ENCODE measurements at places on chromosomes 11 and 22.

DNA sequence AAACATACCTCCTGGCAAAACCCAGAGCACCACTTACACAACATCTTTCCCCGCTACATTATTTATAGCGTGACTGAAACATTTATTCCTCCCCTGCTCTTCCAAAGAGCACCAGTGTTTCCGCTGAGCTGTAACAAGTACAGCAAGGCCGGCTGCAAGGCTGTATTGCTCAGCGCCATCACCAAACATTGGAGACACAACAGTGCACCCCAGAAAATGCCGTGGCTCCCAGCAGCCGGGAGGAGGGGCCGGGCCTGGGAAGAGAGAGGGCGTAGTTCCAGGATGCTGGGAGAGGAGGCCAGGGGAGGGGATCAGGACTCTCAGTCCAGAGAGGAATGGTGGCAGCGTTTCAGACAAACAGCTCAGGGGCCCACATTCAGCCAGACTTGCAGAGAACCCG is 133.2 kb downstream of the DSCAML1 start:
- no peak for DNase-seq

- no peak for DNase-seq
Measured at GRCh38 chr11:19347911-19348310, 107.2 kb upstream of the E2F8 start.

- no peak for DNase-seq
Measured at GRCh38 chr11:13376838-13377237, 86.2 kb downstream of the BTBD10 start.

DNA sequence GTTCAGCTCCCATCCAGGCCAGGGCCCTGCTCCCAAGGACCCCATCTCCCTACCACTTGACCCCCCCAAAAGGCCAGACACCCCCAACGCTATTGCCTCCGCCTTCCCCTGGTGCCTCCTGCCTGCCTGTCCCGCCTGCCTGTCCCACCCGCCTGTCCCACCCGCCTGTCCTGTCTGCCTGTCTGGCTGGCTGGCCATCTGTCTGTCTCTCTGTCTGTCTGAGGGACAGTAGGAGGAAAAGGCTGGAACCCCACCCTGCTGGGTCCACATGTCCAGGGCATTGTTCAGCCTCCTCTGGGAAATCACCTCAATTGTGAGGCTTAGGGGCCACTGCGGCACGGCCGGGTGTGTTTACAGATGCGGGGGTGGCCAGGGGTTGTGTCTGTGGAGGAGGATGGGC is 25.3 kb upstream of the CBX7 start:
- DNase-seq = no peak

DNA sequence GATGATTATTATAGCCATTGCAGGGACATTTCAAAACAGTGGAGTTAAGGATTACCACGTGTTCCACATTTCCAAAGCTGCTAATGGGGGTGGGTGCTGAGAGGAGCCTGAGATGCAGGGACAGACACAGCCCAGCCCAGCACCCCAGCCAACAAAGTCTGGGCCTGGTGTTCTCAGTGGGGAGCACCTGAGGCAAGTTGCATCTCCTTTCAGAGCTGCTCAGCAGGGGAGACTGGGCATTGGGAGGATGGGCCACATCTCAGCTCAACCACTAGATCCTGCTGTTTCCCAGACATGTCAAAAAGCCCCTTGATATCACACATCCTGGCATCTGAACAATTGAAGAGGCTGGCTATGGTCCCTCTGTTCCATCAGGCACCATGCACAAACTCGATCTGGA is 458.0 kb upstream of the KIRREL3 start:
- no peak for DNase-seq

DNA sequence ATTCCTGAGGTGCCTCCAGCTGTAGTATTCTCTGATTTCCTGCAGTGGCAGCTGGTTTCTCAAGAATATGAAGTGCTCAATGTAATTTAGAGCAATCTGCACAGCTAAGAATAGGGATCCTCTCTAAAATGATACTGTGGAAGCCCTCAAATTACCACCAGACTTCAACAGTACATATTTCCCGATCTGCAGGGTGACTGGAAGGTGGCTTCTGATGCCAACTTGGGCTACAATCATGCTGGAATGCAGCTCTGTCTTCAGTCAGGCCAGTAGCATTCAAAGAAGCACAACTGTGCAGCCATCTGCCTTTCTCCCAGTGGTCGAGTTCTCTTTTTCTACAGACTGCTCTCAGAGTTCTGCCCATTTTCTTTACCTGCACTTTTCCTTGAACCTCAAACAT is 55.5 kb upstream of the CD5 start:
- no peak for DNase-seq

GRCh38 chr11:35617687-35618496 is at the start of gene FJX1:
Gene FJX1, plus strand, starts transcription at chr11:35618460. Its CDS starts 177 bp downstream, at chr11:35618637.
- DNase-seq = no peak

GRCh38 chr11:92909214-92909613 is 60.2 kb upstream of the MTNR1B start:
- DNase-seq = no peak

DNA sequence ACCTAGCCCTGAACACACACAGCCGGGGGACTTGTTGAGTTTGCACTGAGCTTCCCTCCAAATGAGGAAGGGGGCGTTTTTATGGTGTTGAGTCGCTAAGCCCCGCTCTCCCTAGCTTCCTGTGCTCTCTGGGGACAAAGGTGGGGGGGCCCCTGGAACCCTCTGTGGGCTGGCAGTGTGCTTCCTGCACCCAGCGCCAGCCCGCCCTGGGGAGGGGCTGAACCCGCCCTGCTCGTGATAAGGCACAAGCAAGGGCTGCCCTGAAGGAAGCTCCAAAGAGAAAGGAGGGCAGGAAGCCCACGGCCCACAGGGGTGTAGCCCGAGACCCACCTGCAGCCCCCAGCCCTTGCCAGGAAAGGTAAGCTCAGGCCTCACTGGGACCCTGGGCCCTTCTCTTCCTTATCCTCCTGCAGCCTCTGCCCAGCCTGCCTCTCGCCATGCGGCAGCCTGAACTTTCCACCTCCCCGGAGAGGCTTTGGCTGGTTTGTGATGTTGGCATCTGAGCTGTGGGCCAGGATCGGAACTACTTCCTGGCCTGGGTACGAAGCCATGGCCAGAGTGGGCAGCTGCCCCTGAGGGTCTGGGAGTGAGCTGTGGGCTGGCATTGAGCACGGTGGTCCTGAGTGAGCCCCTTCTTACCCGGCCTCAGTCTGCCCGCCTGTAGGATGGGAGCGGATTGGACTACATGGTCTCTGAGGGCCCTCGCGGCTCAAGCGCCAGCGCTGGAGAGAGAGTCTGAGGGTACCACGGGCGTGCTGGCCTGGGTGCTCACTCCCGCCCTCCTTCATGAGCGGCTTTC is at the start of gene FERMT3:
FERMT3 (plus strand) TSS at position 265 of the 799 bp plus-strand sequence. CDS start 644 bp downstream, outside the sequence.
- DNase-seq = no peak

DNA sequence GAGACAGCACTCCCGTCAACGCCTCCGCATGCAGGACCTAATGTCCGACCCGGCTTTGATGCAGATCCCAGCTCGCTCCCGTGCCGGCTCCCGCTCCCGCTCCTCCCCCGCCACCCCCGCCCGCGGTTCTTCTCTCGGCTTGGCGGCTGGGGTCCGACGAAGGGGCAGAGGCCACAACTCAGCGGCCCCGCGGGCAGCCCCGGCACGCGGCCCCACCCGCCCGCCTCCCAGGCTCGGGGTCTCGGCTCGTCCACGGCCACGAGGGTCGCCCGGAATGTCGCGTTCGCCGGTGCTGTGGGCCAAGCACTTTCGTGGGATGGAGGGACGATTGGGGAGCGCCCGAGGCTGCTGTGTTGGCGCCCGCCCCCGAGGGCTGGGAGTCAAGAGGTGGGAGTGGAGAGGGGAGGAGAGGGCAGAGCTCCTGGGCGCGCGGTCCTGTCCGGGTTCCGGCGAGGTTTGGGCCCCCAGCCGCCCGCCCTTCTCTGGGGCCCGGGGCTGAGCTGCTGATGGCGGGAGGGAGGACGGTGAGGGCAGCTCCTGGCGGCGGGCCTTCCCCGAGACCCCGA is 5.3 kb upstream of the TBX1 start:
- no peak for DNase-seq

GRCh38 chr11:128398517-128399250 is 188.7 kb downstream of the ETS1 start:
- DNase-seq = no peak

GRCh38 chr11:113316256-113316655 is 1.9 kb downstream of the TTC12 start:
- no peak for DNase-seq

DNA sequence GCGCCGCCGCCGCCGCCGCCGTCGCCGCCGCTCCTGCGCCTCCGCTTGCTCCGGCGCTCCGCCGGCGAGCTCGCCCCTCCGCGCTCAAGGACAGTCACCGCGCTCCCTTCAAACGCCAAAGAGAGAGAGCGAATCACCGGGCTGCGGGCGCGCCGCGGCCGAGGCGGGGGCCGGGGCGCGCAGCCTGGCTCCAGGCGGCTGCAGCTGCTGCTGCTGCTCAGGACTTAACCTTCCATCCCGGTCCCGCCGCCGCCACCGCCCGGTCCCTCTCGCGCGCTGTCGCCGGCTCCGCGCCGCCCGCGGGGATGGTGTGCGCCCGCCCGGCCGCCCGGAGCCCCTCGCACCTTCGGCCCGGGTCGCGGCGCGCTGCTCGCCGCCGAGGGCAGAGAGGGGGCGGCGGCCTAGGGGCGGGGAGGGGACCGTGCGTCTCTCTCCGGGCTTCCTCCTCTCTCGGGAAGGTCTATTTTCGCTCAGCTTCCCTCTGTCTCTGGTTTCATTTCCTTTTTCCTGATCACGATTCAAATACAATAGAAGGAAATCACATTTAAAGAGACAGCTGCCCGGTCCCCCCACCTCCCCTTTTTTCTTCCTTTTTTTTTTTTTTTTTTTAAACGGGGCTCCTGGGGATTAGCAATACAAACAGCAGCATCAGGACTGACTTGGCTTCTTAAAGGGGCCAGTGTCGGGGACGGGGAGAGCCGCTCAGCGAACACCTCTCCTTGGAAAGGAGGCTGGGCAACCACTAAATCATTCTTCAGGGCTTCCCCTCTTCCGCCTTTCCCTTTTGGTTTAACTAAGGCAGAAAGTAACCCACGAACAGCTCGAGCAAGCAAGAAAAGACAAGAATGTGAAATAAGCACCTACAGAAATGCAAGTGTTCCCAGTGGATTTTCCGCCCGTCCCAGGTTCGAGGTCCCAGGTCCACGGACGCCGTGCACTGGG is 22.1 kb downstream of the LMO2 start:
- no peak for DNase-seq

DNA sequence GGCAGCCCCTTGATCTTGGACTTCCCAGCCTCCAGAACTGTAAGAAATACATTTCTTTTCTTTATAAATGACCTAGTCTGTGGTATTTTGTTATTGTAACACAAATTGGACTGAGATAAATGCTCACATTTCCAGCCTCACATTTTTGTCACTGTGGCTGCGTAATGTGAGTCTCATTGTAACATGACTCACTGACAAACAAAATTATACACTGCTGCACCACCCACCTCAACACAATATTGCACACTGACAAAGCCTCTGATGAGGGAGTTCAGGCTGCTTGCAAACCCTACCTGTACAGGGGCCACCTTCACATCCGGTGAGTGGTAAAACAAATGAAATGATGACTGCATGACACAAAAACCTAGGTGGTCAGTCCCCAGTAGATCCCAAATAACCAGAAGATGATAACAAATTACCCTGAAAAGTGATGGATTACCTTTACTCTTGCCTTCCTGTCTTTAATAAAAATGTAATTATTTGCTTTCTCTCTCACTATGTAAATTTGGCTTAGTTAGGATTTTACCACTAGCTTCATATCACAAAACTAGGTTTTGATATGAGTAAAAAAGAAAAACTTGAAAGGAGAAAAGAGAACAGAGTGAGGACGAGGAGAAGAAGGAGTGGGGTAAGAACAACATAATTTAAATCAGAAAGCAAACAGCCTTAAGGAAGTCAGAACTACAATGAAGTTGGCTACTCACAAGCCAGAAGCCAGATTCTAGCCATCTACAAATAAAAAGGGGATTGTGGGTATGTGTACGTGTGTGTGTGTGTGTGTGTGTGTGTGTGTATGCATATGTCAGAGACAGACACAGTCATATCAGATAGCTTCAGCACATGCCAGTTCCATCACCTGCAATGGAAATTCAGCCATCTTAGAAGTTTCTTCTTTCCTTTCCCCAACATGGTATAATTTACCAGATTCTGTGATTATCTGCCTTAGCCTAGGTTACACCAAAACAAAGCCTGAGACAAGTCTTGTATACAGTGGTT is 53.4 kb upstream of the SESN3 start:
- DNase-seq = no peak

GRCh38 chr11:56045538-56045937 is 18.1 kb downstream of the OR5AS1 start:
- no peak for DNase-seq

DNA sequence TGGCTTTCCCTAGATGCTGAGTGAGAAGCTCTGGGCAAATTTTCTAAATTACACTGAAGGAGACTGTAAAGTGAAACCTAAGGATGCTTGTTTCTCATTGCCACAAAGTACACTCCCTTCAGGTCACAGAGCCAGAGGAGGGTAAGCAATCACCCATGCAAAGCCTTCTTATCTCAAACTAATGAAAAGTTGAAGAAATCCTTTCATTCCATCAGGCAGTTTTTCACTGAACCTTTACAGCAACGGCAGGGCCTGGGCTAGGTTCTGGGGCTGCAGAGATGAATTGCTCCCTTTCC is 106.2 kb downstream of the RASSF10 start:
- DNase-seq = no peak

DNA sequence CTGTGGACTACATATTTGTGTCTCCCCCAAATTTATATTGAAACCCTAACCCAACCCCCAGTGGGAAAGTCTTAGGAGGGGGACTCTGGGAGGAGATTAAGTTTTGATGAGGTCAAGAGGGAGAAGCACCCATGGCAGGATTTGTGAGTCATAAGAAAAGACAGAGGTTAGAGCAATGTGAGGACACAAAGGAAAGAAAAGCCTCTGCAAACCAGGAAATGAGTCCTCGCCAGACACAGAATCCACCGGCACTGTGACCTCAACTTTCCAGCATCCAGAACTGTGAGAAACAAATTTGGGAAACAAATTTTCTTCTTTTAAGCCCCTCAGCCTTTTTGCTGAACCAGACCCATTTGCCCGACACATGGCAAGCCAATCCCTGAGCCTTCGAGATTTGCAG is 397.0 kb downstream of the NTM start:
- DNase-seq = no peak

- DNase-seq = no peak
Measured at GRCh38 chr11:86108191-86108590, 39.3 kb upstream of the PICALM start.

GRCh38 chr11:11468954-11469353 is 115.9 kb upstream of the CSNK2A3 start:
- no peak for DNase-seq

DNA sequence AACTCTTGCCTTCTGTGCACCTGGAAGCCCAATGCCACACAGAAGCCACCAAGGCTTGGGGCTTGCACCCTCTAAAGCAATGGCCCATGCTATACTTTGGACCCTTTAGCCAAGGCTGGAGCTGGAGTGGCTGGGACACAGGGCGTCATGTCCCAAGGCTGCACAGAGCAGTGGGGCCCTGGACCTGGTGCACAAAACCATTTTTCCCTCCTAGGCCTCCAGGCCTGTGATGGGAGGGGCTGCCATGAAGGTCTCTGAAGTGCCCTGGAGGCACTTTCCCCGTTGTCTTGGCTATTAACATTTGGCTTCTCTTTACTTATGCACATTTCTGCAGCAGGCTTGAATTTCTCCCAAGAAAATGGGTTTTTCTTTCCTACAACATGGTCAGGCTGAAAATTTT is 20.6 kb upstream of the TMEM45B start:
- DNase-seq = no peak

- DNase-seq = no peak
Measured at GRCh38 chr22:25113316-25113721, 86.3 kb upstream of the CRYBB3 start.

- DNase-seq = no peak
Measured at GRCh38 chr11:5992604-5993251, 5.9 kb upstream of the OR52L1 start.

Data from stimulated activated CD8-positive, alpha-beta memory T cell treated with anti-CD3 and anti-CD28 coated beads, Interleukin-4, amount 100 ng/mL, for 1 hour (primary cell).